ENCODE measurements at places on chromosomes 1 and 21. TPM values are rescaled to one million over a fixed set of nuclear protein-coding genes. Genes with fewer than 3 reads are reported as not detected.

- no peak overlapping the region for H3K4me3 ChIP-seq
- no peaks in the 10 kb centered on the region for H3K36me3 ChIP-seq
- H3K27me3 ChIP-seq, result peaks cover 6% of the 10 kb centered on the region
Observed at GRCh38 chr21:38838598-38839327, 33.0 kb downstream of the ETS2 start.

The PRKACB gene
- 20.1 TPM for total RNA-seq

The KCNJ10 gene
- not detected for total RNA-seq

DNA sequence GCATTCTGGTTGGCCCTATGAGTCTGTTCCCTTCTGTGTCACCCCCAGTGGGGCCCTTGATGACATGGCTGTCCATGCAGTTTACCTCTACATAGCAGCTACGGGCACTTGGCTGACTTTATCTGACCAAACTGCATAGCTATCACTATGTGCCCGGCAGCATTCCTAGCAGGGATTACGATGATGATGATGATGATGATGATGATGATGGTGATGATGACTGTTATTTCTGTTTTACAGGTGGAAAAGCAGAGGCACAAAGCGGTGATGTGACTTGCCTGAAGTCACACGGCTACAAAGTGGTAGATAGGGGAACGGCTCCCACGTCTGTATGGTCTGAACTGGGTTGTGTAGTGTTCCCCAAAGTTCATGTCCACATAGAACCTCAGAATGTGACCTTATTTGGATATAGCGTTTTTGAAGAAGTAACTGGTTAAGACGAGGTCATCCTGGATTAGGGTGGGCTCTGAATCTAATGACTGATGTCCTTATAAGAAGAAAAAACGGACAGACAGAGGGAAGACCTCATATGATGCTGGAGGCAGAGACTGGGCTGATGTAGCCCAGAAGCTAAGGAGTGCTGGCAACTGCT lies 57.6 kb downstream of the RUNX1 start:
- H3K36me3 ChIP-seq, result peaks cover 2% of the 10 kb centered on the region
- peaks cover 76% of the 10 kb centered on the region for H3K4me1 ChIP-seq
- no peak overlapping the region for H3K4me3 ChIP-seq

The ARHGEF16 gene
- 0.17 TPM for total RNA-seq

GRCh38 chr1:11331036-11331944 lies 58.3 kb downstream of the UBIAD1 start:
- H3K36me3 ChIP-seq, result no peaks in the 10 kb centered on the region
- no peak for DNase-seq
- no peak overlapping the region for H3K4me3 ChIP-seq

DNA sequence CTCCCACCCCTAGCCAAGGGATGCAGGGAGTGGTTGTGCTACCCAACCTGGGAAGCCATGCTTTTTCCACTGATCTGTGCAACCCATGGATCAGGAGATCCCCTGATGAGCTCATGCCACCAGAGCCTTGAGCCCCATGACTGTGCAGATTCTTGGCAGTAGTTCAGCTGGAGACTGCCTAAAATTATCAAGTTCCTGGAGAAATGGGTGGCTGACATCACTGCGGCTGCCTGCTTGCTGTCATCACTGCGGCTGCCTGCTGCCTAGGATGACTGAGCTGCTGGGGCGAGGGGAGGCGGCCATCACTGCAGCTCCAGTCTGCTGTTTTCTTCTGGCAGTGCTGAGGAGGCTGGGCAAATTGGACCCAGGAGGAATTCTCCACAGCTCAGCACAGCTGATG lies 159.2 kb downstream of the AGBL4 start:
- no peak overlapping the region for H3K4me3 ChIP-seq
- no peak for DNase-seq
- H3K27ac ChIP-seq, result no peak overlapping the region

GRCh38 chr1:36092166-36092797 lies 3.6 kb downstream of the ADPRS start:
- H3K27me3 ChIP-seq, result no peaks in the 10 kb centered on the region
- H3K4me1 ChIP-seq, result peaks cover 13% of the 10 kb centered on the region
- DNase-seq, result no peak
- H3K4me3 ChIP-seq, result no peak overlapping the region
- H3K36me3 ChIP-seq, result peaks cover 11% of the 10 kb centered on the region

GRCh38 chr1:38166461-38166860 lies 119.9 kb upstream of the POU3F1 start:
- no peaks in the 10 kb centered on the region for H3K36me3 ChIP-seq
- no peak overlapping the region for H3K4me3 ChIP-seq
- H3K4me1 ChIP-seq, result no peaks in the 10 kb centered on the region
- DNase-seq, result no peak
- no peak overlapping the region for H3K27ac ChIP-seq
- peaks cover 20% of the 10 kb centered on the region for H3K27me3 ChIP-seq

DNA sequence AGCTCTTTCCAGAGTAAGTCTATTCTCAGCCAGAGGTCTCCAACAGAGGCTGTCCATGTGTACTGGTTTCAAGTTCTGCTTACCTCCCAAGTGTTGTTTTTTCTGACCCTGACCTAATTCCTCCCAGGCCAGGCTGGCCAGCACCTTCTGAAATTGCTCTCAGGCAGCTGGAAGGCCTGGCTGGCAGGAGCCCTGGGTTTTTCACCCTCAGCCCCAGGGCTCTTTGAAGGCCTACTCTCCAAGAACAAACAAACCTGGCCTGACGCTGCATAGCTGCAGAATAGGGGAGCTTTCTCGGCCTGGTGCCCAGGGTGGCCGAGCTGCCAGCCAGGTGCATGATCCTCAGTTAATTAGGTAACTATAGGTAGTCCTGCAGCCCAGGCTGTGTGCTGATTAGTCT lies 147.5 kb downstream of the CACNA1E start:
- H3K27ac ChIP-seq, result no peak overlapping the region
- peaks cover 2% of the 10 kb centered on the region for H3K27me3 ChIP-seq
- no peak for DNase-seq
- H3K36me3 ChIP-seq, result no peaks in the 10 kb centered on the region

The SYNJ1 gene
- 14.2 TPM for total RNA-seq

- no peaks in the 10 kb centered on the region for H3K27me3 ChIP-seq
- H3K4me3 ChIP-seq, result no peak overlapping the region
- no peak for DNase-seq
- no peaks in the 10 kb centered on the region for H3K36me3 ChIP-seq
- no peak overlapping the region for H3K27ac ChIP-seq
- no peaks in the 10 kb centered on the region for H3K4me1 ChIP-seq
Observed at GRCh38 chr1:101884621-101885020, 112.1 kb downstream of the OLFM3 start.

The CRYAA gene
- total RNA-seq, result not detected

DNA sequence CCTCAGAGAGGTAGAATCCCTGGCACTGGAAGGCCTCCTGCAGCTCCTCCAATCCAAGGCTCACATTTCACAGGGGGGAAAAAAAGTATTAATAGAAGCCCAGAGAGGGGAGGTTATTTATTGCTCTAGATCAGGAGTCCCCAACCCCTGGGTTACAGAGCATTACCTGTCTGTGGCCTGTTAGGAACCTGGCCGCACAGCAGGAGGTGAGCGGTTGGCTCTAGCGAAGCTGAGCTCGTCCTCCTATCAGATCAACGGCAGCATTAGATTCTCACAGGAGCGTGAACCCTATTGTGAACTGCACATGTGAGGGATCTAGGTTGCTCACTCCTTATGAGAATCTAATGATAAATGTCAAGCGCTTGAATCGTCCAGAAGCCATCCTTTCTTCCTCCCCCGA lies 46.8 kb upstream of the RCC2 start:
- no peak overlapping the region for H3K27ac ChIP-seq
- no peaks in the 10 kb centered on the region for H3K4me1 ChIP-seq
- no peaks in the 10 kb centered on the region for H3K36me3 ChIP-seq
- H3K27me3 ChIP-seq, result peaks cover 16% of the 10 kb centered on the region
- H3K4me3 ChIP-seq, result no peak overlapping the region

The RNU1-4 gene
- total RNA-seq, result 1,409 TPM

The NDUFV3 gene
- total RNA-seq, result 16.1 TPM

GRCh38 chr1:231240883-231241735 lies at the start of gene GNPAT:
GNPAT (plus strand) TSS chr1:231241212; CDS start chr1:231241379, 167 bp downstream.
- no peaks in the 10 kb centered on the region for H3K27me3 ChIP-seq
- peak within 1 kb of the TSS; percentile 92 for H3K27ac ChIP-seq
- peak within 1 kb of the TSS; percentile 97 for H3K4me3 ChIP-seq
- peak; percentile 93 for DNase-seq
- peaks cover 42% of the 10 kb centered on the region for H3K36me3 ChIP-seq

The CYP4A11 gene
- total RNA-seq, result not detected

The C1QTNF12 gene
- 3.8 TPM for total RNA-seq

DNA sequence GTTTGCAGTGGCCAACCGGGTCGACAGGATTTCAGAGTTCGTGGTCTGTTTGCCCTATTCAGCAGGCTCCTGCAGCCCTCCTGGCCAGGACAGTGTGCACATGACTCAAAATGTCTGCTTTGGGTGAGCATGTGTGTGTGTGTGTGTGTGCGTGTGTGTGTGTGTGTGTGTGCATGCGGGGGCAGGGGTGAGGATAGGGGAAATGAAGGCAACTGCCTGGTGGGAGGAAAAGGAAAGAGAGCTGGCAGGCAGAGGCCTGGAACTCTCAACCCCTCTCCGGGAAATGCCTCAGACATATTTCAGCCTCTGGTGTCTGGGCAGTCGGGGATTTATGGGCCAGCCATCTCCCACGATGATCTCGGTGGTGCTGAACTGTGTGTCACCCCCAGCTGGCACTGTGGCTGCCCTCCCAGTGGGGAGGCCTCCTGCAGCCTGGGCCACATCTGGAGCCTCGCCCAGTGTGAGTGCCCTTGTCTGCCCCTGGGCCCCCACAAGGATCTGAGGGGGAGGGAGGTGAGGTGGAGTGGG lies 15.2 kb downstream of the CDCP2 start:
- no peaks in the 10 kb centered on the region for H3K4me1 ChIP-seq
- no peaks in the 10 kb centered on the region for H3K36me3 ChIP-seq
- no peak overlapping the region for H3K4me3 ChIP-seq
- H3K27me3 ChIP-seq, result no peaks in the 10 kb centered on the region
- no peak overlapping the region for H3K27ac ChIP-seq

DNA sequence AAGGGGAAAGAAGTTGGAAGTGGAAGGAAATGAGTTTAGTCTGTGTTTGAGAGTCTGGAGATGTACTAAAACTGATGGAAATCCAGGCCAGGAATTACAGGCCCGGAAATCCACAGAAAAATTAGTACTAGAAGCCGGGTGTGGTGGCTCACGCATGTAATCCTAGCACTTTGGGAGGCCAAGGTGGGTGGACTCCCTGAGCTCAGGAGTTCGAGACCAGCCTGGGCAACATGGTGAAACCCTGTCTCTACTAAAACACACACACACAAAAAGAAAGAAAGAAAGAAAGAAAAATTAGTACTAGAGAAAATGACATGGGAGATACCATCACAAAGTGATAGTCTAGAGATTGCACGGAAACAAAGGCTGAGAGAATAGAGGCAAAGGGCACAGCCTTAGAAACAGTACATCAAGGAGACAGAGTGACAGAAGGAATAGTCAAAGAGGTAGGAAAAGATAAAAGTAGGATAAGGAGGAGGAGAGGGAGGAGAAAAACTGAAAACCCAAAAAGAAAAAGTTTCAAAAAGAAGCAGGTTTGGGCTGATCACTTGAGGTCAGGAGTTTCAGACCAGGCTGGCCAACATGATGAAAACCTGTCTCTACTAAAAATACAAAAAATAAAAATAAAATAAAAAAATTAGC lies 4.8 kb upstream of the TAF13 start:
- H3K4me1 ChIP-seq, result peaks cover 3% of the 10 kb centered on the region
- peaks cover 5% of the 10 kb centered on the region for H3K36me3 ChIP-seq
- H3K4me3 ChIP-seq, result no peak overlapping the region
- H3K27ac ChIP-seq, result no peak overlapping the region
- H3K27me3 ChIP-seq, result no peaks in the 10 kb centered on the region

GRCh38 chr1:172206256-172206655 lies 214.2 kb upstream of the C1orf105 start:
- H3K27ac ChIP-seq, result no peak overlapping the region
- no peaks in the 10 kb centered on the region for H3K27me3 ChIP-seq
- H3K4me1 ChIP-seq, result peaks cover 10% of the 10 kb centered on the region
- H3K36me3 ChIP-seq, result no peaks in the 10 kb centered on the region
- no peak overlapping the region for H3K4me3 ChIP-seq

- no peak overlapping the region for H3K27ac ChIP-seq
- no peak overlapping the region for H3K4me3 ChIP-seq
- H3K4me1 ChIP-seq, result no peaks in the 10 kb centered on the region
- H3K27me3 ChIP-seq, result no peaks in the 10 kb centered on the region
- H3K36me3 ChIP-seq, result no peaks in the 10 kb centered on the region
Observed at GRCh38 chr1:95043141-95043980, 29.4 kb downstream of the ALG14 start.

DNA sequence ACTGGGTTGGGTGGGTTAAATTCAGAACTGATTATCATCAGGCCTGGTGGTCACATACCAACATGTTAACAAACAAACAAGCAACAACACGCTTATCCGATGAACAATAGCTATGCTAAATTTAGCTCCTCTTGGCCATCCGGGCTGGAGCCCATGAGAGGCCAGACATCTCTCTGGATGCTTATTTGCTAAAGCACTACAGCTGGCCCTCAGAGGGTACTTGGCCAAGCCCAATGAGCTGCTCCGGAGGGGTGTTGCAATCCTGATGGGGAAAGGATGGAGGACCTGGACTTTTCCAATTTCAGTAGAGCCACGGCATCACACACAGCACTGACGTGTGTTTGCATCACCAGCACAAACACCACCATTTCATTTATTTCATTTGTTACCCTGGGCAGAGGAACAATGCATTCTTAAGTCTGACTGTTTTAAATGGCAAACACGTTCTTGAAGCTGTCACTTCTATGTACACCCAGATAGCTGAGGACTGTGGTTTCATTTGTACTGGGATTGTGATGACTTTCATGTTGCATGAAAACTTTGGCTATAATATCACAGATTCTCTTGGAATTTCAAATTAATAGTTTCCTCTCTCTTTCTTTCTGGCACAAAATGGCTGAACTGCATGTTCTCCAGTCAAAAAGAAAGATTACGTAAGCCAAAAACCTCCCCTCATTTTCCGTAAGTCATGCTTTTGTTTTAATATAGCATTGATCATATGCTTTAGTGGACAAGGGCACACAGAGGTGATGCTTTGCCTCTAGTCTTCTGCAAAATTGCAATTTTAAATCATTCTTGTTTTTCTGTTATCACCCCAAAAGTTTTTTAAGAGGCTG lies 359.8 kb upstream of the KAZN start:
- H3K36me3 ChIP-seq, result no peaks in the 10 kb centered on the region
- no peak for DNase-seq
- H3K4me1 ChIP-seq, result no peaks in the 10 kb centered on the region

GRCh38 chr1:198650506-198650905 lies 11.7 kb downstream of the PTPRC start:
- peak overlapping the region; percentile 59 for H3K4me3 ChIP-seq
- H3K36me3 ChIP-seq, result peaks cover 71% of the 10 kb centered on the region
- peak overlapping the region; percentile 98 for H3K27ac ChIP-seq
- H3K27me3 ChIP-seq, result no peaks in the 10 kb centered on the region
- peaks cover 64% of the 10 kb centered on the region for H3K4me1 ChIP-seq

The S100A5 gene
- 3.3 TPM for total RNA-seq

DNA sequence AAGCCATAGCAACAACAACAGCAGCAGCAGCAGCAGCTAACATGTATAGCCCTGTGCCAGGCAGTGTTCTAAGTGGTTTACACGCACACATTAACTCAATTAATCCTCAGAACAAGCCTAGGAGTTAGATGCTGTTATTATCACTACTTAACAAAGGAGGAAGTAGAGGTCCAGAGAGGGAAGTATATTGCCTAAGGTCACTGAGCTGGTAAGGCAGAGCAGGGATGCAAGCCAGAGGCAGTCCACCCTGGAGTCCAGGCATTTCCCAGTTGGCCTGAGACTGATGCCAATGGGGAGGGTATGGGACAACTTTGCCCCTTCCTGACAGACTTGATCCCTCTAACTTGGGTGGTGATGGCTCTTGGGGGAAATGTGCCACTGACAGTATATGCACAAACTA lies 6.8 kb downstream of the CDC14A start:
- no peaks in the 10 kb centered on the region for H3K27me3 ChIP-seq
- peak overlapping the region; percentile 46 for H3K27ac ChIP-seq
- peaks cover 36% of the 10 kb centered on the region for H3K36me3 ChIP-seq
- H3K4me3 ChIP-seq, result no peak overlapping the region
- H3K4me1 ChIP-seq, result peaks cover 81% of the 10 kb centered on the region
- DNase-seq, result no peak

The COL8A2 gene
- total RNA-seq, result not detected

Measured in activated CD4-positive, alpha-beta memory T cell treated with anti-CD3 and anti-CD28 coated beads for 36 hours (primary cell).